ENCODE measurements at places on chromosomes 12 and 14.

DNA sequence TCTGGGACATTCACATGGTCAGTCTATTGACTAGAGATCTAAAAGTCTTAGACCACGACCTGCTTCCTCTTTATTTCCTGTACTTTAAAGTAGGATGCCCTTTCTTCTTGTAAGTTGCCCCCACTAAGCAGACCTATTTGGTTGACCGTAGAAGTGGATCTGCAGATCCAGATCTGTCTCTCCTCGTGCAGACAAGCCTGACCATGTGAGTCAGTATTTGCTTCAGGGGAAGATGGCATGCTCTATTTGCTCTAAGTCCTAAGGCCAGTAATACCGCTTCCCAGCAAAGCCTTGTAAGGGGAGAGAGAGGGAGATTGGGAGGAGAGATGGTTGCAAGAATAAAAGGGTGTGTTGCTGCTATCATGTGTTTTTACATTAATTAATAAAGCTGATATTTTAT, 46.8 kb downstream of the KCNC2 start:
- H3K27me3 ChIP-seq, result no peaks in the 10 kb centered on the region
- no peaks in the 10 kb centered on the region for H3K36me3 ChIP-seq
- no peaks in the 10 kb centered on the region for H3K4me1 ChIP-seq
- no peak overlapping the region for H3K4me3 ChIP-seq
- H3K27ac ChIP-seq, result no peak overlapping the region

DNA sequence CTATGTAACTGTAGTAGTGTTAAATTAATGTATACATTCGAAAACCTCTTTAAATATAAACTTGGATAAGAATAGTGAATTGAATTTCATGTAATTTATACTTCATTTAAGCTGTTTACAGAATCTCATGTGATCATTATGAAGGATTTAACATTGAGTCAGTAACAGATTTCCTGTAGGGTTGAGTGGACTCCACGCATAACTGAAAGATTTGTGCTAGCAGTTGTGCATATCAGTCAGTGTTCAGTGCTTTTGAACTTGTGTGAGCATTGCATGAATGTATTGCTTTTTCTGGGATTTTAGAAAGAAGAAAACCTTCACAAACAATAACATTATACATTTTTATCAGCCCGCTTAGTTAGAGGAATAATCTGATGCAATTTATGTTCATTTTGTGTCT, 1435.3 kb downstream of the LRFN5 start:
- H3K36me3 ChIP-seq, result no peaks in the 10 kb centered on the region
- no peak for DNase-seq
- H3K4me1 ChIP-seq, result no peaks in the 10 kb centered on the region
- no peak overlapping the region for H3K27ac ChIP-seq

- H3K27me3 ChIP-seq, result no peaks in the 10 kb centered on the region
- H3K4me1 ChIP-seq, result no peaks in the 10 kb centered on the region
- H3K27ac ChIP-seq, result no peak overlapping the region
- no peak overlapping the region for H3K4me3 ChIP-seq
- DNase-seq, result no peak
Observed at GRCh38 chr14:72986857-72987256, 40.0 kb downstream of the ZFYVE1 start.

GRCh38 chr12:11812586-11813437, 163.3 kb downstream of the ETV6 start:
- peaks cover 34% of the 10 kb centered on the region for H3K4me1 ChIP-seq
- no peaks in the 10 kb centered on the region for H3K27me3 ChIP-seq
- H3K4me3 ChIP-seq, result peak overlapping the region; percentile 55
- peak overlapping the region; percentile 54 for H3K27ac ChIP-seq
- no peaks in the 10 kb centered on the region for H3K36me3 ChIP-seq

- H3K4me1 ChIP-seq, result no peaks in the 10 kb centered on the region
- H3K4me3 ChIP-seq, result no peak overlapping the region
- no peak overlapping the region for H3K27ac ChIP-seq
- no peak for DNase-seq
- no peaks in the 10 kb centered on the region for H3K36me3 ChIP-seq
- no peaks in the 10 kb centered on the region for H3K27me3 ChIP-seq
Observed at GRCh38 chr12:104866291-104866690, 91.8 kb downstream of the SLC41A2 start.

DNA sequence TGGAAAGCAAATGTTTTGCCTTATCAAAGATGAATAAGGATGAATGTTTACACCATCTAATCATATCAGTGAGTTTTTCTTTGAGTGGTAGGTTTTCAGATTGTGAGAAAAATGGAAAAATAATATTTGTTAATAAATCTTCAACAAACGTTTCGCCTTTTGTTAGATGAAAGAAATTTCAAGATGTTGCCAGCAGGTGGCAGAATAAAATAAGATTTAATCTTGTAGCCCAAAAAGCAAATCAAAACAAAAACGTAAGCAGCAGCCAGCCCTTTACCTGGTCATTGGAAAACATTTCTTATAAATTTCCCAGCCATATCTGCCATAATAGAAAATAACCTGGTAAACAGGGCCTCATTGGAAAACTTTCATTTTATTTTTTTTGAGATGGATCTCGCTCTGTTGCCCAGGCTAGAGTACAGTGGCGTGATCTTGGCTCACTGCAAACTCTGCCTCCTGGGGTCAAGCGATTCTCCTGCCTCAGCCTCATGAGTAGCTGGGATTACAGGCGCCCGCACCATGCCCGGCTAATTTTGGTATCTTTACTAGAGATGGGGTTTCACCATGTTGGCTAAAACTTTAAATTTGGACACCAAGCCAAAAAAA, 15.4 kb upstream of the TMEM120B start:
- H3K4me1 ChIP-seq, result peaks cover 4% of the 10 kb centered on the region
- H3K36me3 ChIP-seq, result no peaks in the 10 kb centered on the region
- peak; percentile 74 for DNase-seq
- no peak overlapping the region for H3K27ac ChIP-seq

- no peak overlapping the region for H3K27ac ChIP-seq
- H3K4me1 ChIP-seq, result no peaks in the 10 kb centered on the region
- H3K4me3 ChIP-seq, result no peak overlapping the region
- no peak for DNase-seq
Observed at GRCh38 chr12:43284486-43285158, 267.4 kb downstream of the ADAMTS20 start.

- DNase-seq, result peak; percentile 43
- H3K27ac ChIP-seq, result no peak overlapping the region
- H3K36me3 ChIP-seq, result no peaks in the 10 kb centered on the region
Observed at GRCh38 chr12:47868552-47869031, 36.2 kb downstream of the VDR start.

All from B cell (primary cell).